ENCODE measurements at places on chromosomes 6 and 20.
A peak's percentile ranks its signal among the peaks of the same experiment; 100 is the strongest.

DNA sequence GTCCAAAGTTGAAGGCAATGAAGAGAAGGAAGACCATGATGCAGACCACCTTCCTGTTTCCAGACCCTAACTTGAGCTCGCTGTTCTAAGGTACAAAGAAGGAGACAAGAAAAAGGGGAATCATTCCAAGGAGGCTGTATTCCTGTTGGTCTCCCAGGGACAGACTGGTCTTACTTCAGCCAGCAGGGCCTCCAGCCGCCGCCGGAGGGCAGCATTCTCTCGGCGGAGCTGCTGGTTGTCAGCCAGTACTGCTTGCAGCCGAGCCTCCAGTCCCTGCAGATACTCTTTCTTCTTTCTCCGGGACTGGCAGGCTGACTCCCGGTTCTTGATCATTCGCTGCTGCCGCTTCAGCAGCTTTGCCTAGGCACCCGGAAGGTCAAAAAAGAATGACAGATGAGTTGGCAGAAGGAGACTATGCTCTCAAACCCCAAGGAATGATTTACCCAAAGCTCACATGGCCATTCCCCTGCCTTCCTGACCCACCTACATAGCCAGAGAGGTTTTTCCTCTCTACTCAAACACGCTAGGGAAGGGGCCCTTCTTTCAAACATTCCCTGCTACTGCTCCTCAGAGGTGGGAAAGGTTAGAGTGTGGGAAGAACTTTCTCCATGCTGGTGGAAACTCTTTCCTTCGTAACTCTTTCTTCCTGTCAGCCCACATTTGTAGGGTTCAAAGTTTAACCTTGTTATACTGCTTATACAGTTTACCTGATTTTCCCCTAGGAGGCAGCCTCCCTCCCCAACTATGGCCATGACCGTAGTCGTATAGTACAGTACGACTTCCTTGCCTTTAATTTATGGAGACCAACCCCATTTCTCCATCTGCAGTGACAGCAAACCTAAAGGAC, 9.0 kb downstream of the ATF6B start:
- peak; percentile 30 for DNase-seq

DNA sequence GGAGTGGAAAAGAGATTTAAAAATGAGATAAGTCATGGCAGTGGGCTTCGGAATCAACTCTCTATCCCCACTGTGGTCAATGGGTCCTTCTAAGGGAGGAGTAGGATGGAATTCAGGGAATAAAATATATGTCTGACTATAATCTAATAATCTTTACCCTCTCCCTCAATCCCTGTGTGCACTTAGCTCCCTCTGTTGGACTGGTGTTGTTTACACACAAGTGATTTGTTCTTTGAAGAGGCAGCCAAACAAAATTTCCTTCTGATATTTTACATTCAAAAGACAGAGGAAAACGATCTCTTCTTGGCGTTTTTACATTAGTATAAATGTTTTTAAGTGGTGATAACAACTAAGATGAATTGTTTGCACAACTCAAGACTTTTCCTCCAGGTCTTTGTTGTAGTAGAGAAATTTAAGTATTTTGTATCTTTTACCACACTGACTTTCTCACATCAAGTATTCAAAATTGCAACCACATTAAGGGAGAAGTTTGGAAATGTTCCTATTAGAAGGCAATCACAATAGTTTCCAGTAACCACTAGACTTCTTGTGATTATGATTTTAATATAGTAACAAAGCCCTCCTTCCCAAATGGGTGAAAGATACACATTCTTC, 317.8 kb downstream of the CENPW start:
- DNase-seq = no peak

DNA sequence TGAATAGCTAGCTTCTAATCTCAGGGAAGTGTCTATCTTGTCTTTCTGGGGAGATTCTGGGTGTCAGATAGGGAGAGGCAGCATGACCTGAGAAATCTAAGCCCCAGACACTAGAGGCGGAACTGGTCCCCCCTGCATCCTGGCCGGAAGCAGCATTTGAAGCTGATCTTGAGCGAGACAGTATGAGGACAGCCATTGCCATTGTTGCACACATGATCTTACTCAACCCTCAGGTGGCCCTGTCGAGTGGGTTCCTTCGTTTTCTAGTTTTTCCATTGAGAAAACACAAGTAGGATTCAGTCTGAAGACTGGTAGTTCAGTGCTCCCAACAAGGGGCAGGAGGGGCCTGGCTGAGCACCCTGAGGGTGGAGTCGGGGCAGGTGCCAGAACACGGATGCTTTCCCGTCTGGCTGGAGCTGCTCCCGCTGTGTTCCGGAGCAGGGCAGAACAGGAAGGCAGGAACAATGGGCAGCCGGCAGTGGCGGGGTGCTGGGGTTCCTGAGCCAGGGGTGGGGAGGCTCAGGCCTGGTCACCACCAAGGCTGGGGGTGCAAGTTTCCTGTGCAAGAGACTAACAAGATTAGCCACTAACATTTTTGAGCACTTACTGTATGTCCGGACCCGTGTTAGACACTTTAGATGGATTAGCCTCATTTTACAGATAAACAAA, 7.9 kb upstream of the SDCBP2 start:
- no peak for DNase-seq

- no peak for DNase-seq
Observed at GRCh38 chr20:49287555-49288249, 9.8 kb upstream of the ZNFX1 start.

- no peak for DNase-seq
Observed at GRCh38 chr20:57953638-57954037, 243.8 kb upstream of the PMEPA1 start.

DNA sequence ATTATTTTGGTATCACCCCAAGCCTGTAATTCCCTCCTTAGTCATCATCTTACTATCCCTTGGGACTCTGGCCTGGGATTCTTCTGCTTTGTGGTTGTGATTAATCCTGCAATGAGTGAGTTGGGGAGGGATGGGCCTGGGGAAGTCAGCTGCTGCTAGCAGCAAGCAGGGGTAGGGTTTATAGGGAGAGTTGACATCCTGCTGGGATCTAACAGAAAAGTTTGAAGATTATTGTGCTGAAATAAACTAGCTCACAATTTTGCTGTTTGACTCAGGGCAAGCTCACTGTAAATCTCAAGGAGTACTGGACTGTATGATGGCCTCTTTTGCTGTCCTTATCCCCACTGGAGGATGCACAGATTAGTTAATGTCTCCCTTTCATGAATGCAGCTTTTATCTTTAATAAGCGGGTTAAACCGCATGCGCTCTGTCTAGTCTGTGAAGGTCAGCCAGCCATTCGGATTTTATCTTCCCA, 83.4 kb downstream of the JARID2 start:
- no peak for DNase-seq

GRCh38 chr6:158058171-158058651, 76.5 kb downstream of the SYNJ2 start:
- DNase-seq = no peak

DNA sequence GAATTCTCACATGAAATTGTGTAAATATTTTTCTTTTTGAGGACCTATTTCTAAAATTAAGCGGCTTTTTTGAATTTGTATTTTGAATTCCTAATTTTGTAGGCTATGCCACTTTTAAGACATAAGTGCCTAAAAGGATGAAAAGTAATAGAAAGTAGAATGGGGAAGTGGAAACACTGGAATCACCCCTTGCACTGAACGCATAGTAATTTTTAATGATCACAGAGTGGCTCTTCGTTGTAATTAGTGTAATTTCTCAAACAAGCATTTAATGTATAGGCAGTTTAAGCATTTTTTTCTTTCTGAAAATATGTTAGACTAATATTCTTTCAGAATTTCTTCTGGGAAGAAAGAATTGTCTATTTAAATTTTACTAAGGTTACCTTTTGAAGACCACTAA, 73.2 kb downstream of the ARID1B start:
- DNase-seq = no peak

- DNase-seq = no peak
Observed at GRCh38 chr20:35845561-35845960, 73.7 kb downstream of the PHF20 start.

DNA sequence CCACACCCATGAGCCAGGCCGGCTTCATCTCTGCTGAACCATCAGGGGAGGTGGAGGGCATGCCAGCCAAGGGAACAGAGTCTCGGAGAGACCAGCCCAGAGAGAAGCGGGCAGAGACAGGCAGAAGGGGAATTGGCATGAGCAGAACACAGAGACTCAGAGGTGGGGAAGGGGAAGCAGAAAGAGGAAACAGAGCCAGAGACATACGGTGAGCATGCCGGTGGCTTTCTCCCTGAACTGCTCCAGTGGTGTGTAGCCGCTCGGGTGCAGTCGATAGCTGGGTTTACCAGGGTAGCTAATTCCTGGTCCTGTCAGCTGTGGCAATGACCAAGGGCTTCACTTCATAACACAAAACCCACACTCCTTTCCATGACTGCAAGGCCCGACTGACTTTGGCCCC, 83.6 kb upstream of the CCDC167 start:
- DNase-seq = no peak

DNA sequence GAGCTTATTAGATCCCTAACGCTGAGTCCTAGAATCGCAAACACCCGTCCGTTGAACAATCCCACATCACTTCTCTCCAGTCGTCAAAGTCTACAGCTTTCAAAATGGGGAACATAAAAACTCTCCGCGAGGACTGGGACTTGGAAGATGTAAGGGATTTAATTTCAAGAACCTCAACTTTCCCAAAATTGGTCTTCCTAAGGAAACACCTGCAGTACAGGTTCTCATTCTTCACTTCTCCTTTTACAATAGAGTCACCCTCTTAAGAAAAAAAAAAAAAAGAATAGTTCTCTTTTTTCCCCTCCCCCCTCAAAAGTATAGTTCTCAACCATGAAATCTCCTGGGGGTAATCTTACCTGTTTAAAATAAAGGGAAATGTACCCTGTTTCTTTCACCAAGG, 6.6 kb upstream of the ZBTB22 start:
- no peak for DNase-seq

- DNase-seq = no peak
Observed at GRCh38 chr6:1738558-1739081, 128.9 kb downstream of the FOXC1 start.

DNA sequence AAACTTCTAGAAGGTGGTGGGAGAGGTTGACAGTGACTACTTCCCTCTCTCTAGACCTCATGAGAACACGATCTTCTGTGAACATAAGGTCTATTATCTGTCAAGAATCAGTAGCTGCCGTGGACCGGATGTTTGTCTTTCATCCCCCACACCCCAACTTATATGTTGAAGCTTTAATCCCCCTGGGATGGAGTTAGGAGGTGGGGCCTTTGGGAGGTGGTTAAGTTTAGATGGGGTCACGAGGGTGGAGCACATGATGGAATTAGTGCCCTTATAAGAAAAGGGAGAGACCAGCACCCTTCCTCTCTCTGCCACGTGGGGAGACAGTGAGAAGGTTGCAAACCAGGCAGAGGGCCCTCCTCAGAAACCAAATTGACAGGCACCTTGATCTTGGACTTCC, 409.1 kb downstream of the QKI start:
- no peak for DNase-seq

DNA sequence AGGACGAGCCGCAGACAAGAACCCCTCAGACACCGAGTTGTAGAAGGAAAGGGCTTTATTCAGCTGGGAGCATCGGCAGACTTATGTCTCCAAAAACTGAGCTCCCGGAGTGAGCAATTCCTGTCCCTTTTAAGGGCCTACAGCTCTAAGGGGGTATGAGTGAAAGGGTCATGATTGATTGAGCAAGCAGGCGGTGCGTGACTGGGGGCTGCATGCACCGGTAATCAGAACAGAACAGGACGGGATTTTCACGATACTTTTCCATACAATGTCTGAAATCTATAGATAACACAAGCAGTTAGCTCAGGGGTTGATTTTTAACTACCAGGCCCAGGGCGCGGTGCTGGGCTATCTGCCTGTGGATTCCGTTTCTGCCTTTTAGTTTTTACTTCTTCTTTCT, 226.4 kb upstream of the PLCB4 start:
- DNase-seq = no peak

- DNase-seq = no peak
Observed at GRCh38 chr6:8005136-8005535, 59.1 kb downstream of the BLOC1S5 start.

GRCh38 chr6:15021074-15021473, 224.8 kb upstream of the JARID2 start:
- DNase-seq = no peak

DNA sequence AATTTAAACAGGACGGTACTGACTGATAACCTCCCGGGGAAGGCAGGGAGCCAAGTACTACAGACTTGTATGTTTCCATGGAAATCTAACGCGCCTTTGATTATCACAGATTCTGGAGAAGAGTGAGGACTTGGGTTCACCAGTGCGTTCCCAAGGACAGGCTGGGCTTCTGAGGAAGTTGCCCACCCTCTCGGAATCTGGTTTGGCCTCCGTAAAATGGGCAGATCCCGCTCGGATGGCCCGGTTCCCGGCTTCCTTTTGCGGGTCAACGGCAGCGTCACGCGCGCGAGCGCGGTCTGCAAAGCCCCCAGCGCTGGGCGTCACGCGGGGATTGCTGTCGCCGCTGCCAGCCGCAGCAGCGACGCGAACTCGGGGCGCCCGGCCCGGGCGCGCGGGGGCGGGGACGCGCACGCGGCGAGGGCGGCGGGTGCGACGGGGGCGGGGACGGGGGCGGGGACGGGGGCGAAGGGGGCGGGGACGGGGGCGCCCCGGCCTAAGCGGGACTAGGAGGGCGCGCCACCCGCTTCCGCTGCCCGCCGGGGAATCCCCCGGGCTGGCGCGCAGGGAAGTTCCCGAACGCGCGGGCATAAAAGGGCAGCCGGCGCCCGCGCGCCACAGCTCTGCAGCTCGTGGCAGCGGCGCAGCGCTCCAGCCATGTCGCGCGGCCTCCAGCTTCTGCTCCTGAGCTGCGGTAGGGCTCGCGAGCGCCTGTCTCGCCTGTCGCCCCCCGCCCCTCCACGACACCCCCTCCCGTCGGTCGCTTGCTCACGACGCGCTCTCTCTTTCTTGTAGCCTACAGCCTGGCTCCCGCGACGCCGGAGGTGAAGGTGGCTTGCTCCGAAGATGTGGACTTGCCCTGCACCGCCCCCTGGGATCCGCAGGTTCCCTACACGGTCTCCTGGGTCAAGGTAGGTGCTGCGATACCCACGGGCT, at the start of gene CD83:
Gene CD83 (plus strand): TSS at position 615 of the 933 bp plus-strand sequence. CDS start 40 bp downstream, at position 655.
- DNase-seq = peak; percentile 54

GRCh38 chr6:47267301-47267700, 42.4 kb downstream of the TNFRSF21 start:
- DNase-seq = no peak

GRCh38 chr6:27251606-27252251, 4.2 kb downstream of the PRSS16 start:
- peak; percentile 29 for DNase-seq

GRCh38 chr6:132995432-132995831, 181.1 kb downstream of the RPS12 start:
- no peak for DNase-seq

- DNase-seq = no peak
Observed at GRCh38 chr6:98644063-98644462, 190.3 kb upstream of the POU3F2 start.

GRCh38 chr6:148628251-148628650, 118.6 kb upstream of the UST start:
- no peak for DNase-seq

Measured in activated T-helper 1 cell treated with anti-CD3 and anti-CD28 coated beads, Interleukin-2, amount 50 U/mL, for 16 hours (primary cell).